ENCODE measurements at places on chromosomes 1 and 21.
A peak's percentile ranks its signal among the peaks of the same experiment; 100 is the strongest.

- DNase-seq, result no peak
Observed at GRCh38 chr1:167629681-167630567, at the start of gene RCSD1. TSS of gene RCSD1 (plus strand) at chr1:167630232. CDS start at chr1:167630424, 192 bp downstream.

DNA sequence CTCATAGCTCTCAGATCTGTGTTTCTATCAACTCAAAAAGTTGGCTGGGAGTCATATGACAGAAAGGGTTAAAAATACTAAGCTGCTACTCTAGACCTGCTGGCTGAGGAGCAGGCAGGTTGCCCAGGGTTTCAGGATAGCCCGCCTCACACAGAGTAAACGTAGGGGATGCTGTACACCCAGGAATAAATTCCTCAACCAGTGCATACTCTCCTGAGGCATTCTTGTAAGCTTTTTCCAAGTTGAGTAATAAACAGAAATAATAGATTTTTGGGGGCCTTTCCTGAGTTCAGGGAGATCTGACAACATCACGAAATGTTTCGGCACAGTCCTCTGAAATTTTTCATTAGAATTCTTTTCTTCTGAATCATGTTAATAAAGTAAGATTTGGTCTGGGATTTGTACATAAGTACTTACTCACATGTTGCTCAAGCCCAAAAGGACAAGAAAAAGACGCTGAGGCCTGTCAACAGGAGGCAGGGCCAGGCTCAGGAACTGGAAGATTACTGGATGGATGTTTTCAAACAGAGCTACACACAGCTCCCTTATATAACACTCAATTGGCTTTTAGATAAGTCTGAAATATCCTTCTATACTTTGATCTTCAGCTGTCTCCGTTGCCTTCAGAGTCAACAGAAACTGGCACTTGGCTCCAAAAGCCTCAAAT, 41.0 kb downstream of the TGFBR3 start:
- no peak for DNase-seq

- no peak for DNase-seq
Observed at GRCh38 chr1:175536921-175537320, 206.5 kb downstream of the TNR start.

GRCh38 chr1:12012560-12013316, 6.6 kb upstream of the MIIP start:
- DNase-seq, result no peak

DNA sequence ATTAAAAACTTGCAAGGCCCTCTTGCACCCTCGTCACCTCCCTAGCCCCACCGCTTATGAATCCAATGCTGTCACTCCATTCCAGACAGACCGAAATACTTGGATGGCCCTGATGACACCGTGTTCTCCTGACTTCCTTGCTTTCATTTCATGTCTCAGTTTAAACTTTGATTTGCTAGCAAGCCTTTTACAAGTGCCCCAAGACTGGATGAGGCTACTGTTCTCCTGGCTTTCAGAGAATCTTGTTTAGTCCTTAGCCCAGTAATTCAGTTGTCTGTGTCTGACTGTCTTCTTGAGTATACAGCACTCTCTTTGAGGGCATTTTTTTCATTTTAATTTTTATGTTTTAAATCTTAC, 824 bp upstream of the IFI44L start:
- no peak for DNase-seq

- DNase-seq, result peak; percentile 84
Observed at GRCh38 chr1:22131875-22132486, 10.9 kb downstream of the WNT4 start.

DNA sequence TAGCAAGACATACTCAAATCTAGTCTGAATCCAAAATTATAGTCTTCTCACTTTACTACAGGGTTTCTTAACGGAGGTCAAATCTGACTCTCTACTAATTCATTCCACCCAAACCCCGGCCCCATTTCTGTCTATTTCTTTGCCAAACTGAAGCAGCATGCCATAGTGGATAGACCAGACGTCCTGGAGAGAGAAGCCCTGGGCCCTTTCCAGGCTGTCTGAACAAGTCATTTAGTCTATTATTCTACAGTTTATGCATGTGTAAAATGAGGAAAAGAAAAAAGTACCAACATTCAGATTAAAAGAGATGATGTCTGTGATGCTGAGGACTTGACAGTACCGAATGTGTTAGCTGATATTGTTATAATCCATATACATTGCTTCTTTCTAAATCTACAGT, 95.0 kb downstream of the GDAP2 start:
- no peak for DNase-seq

DNA sequence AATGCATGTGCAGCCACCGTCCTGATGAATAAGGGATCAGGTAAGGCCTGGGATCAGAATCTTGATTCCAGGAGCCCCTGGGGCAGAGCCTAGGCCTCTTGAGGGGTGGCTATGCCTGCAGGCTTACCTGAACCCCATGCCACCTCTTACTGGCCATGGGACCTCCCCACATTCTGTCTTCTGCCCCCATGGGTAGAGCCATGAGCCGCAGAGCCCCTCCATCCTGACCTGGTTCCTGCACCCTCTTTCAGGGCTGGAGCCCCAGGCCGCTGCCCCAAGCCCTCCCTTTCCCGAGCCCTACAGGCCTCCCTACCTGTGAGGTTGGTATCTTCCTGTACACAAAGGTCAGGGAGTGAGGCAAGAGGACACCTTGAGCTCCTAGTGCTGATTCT, 120.8 kb downstream of the DMRTB1 start:
- DNase-seq, result no peak

GRCh38 chr21:17660452-17660851, 47.8 kb upstream of the BTG3 start:
- no peak for DNase-seq

DNA sequence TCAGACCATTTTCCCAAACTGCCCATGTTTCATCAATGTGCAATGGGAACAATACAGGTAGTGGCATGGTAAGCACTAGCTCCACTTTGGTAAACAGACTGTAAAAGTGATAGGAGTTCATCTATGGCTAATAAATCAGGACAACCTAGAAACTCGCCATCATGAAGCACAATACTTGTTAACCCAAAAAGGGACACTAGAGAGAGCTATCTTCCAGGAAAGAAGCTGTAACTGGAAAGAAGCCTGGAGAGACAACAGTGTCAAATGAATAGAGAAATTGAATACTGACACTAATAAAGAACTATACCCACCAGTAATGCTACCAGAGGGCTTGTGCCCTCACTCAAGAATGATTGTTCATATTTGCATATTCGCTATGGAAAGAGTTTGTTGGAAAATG, 164.7 kb upstream of the RGS18 start:
- no peak for DNase-seq

- DNase-seq, result peak; percentile 36
Observed at GRCh38 chr1:52552505-52553361, at the start of gene TUT4. TSS of gene TUT4 (minus strand) at chr1:52553092. CDS start at chr1:52526280, 26,812 bp downstream.

DNA sequence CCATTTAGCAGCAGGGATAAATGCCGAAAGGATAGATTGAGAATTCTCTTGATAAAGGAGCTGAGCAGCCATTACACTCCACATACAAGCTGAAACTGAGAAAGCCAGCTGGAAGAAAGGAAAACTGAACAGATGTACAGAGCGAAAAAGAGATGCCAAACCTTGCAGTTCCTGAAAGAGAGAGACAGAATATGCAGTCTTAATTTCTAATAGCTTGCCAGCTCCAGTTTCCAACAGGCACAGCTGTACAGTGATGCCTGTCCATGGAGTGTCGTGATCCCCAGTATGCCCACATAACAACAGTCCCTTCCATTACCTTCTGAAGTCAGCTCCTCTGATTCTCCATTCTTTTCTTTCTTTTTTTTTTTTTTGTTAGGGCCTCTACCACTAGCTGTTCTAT, 22.7 kb downstream of the ABL2 start:
- no peak for DNase-seq

DNA sequence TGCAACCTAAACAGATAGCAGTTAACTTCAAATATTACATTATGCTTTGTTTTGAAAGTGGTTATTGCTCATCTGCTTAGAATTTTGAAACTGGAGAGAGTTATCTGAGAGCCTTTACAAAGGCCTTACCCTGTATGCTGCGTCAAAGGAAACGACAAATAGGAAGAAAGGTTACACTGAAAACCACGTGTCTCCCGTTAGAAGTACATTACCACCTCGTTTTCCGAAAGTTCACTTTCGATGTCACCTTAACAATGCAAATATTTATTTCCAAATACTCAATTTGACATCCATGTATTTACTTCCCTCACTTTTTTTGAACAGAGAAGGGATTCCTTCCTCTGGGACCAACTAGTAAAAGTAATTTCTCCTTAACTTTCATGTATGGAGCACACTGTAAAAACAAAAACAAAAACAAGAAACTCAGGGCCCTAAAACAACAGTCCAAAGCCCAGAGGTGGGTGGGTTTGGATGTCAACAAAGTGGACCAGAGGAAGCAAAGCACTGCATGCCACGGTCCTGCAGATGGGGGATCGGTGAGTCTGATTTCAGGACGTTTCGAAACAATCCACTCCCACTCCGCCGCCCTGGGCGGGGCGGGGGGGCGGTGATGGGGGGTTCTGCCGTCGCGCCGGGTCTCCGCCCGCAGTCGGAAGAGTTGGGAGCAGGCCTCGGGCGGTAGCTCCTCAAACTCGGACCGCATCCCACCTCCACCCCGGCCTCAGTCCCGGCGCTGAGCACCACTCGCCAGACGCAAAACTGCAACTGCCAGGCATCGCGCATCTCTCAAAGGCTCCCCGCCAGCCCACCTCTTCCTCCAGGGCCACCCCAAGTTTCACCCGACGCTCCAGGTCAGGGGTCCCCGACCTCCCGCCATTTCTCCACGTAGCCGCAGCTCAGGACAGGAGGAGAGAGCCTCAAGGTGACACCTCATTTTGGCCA, 841 bp downstream of the ADSS2 start:
- no peak for DNase-seq

GRCh38 chr1:234955107-234955731, 173.4 kb downstream of the TOMM20 start:
- DNase-seq, result no peak

GRCh38 chr1:101235696-101236515, 913 bp upstream of the S1PR1 start:
- DNase-seq, result no peak

DNA sequence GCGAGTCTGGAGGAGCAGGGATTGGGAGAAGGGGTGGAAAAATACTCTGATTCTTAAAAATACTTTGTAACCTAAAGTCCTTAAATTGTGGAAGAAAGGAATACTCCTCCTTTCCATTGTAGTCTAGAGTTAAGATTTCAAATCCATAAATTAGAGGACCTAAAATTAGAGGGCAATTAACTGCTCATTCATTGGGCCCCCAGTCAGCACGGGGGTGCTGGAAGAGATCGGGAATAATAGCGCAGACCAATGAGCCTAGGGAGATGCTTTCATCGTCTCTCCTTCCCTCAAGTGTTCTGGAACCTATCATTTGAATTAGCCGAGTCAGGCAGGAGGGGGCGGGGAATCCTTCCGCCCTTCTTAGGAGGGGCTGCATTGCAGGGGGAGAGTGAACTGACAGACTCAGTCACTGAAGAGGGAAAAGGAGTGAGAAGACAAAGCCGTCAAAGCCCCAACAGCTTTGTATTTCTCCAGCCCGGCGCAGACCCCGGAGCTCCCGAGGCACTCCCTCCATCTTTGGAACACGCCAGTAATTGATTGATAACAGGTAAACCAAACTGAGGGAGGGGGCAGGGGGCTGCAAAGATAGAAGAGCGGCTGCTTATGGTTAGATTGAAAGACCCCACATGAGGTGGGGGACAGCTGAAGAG, at the start of gene MLLT11:
Gene MLLT11, plus strand, starts transcription at position 391 of the 650 bp plus-strand sequence. CDS start 6,828 bp downstream, outside the sequence.
- no peak for DNase-seq

DNA sequence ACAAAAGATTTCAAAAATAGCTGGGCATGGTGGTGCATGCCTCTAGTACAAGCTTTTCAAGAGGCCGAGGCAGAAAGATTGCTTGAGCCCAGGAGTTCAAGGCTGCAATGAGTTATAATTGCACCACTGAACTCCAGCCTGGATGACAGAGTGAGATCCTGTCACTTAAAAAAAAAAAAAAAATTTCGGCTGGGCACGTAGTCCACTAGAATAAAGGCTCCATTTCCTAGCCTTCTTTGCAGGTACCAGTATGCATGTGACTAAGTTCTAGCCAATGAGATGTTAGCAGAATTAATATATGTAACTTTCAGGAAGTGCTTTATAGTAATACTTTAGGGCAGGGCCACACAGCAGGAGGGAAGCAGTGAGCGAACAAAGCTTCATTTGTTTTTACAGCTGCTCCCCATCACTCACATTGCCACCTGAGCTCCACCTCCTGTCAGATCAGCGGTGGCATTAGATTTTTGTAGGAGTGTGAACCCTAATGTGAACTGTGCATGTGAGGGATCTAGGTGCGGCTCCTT, 28.8 kb upstream of the SYDE2 start:
- no peak for DNase-seq

- DNase-seq, result no peak
Observed at GRCh38 chr1:218395916-218396315, 50.8 kb downstream of the TGFB2 start.

DNA sequence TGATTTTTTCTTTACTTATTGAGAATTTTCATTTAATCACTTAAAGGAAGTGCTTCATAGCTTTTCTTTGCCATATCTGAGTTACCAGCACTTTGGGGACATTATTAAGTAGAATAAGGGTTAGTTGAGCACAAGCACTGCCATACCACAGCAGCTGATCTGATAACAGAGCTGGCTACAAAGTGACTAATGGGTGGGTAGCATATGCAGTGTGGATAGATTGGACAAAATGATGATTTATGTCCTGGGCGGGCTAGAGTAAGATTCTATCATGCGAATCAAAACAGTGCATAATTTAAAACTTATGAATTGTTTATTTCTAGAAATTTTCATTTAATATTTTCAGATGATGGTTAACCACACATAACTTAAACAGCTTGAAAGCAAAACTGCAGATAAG, 102.2 kb upstream of the SNX7 start:
- DNase-seq, result no peak

DNA sequence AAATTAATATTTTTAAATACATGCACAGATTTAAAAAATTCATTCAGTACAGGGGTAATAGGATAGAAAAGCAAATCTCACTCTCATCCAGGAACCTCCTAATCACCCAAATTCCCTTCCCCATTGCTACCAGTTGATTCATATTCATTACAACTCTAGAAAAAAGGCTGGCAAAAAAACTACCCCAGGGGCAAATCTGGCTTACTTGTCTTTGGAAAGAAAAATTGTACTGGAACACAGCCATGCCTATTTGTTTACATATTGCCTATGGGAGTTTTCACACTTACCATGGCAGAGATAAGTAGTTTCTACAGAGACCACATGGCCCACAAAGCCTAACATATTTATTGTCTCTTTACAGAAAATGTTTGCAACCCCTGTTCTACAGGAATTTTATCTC, 8.9 kb upstream of the RBM34 start:
- no peak for DNase-seq

GRCh38 chr1:180397175-180397574, 105.2 kb downstream of the ACBD6 start:
- DNase-seq, result no peak
